ENCODE measurements at places on chromosomes 12 and 14. TPM values are rescaled to one million over a fixed set of nuclear protein-coding genes. Genes with fewer than 3 reads are reported as not detected.

DNA sequence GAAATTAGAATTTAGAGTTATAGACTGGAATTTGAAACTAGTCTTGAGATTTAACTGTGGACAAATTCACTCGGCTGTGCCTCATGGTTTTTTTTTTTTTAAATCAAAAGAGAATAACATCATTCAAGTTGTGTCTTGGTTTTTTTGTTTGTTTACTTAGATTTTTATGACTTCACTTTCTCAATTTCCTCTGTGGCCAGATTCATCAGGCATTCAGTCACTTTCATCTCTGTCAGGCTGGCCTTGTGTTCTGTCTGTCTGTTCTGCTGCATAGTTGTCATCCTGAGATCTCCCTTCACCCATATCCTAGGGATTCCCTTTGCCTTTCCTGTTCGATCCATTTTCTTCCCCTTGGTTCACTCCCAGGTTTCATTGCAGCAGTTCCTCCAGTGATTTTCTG is 10.0 kb downstream of the MARK3 start:
- peaks cover 15% of the 10 kb centered on the region for H3K4me1 ChIP-seq
- H3K27ac ChIP-seq, result no peak overlapping the region
- no peaks in the 10 kb centered on the region for H3K27me3 ChIP-seq
- DNase-seq, result no peak
- H3K4me3 ChIP-seq, result no peak overlapping the region
- no peaks in the 10 kb centered on the region for H3K36me3 ChIP-seq

DNA sequence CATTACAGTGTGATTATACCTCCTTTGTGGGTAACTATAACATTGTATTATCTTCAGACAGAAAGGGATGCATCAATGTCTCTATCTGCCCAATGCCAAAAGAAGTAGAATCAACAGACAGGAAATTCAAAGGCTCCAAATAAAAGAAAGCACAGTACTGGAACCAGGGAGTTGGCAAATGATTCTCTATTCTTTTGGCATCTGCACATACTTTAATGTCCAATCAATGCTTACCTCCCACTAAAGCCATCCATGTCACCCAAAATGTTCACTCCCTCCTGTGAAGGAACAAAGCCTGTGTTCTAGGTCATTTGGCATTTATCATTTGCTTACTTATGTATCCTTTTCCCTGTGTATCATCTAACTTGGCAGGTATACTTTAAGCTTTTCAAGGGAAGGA is 36.7 kb downstream of the KIF21A start:
- H3K4me1 ChIP-seq, result no peaks in the 10 kb centered on the region
- H3K27me3 ChIP-seq, result no peaks in the 10 kb centered on the region
- DNase-seq, result no peak
- no peaks in the 10 kb centered on the region for H3K36me3 ChIP-seq

BLTP3B gene
- total RNA-seq, result 15.5 TPM

LUM gene
- total RNA-seq, result 38.7 TPM

DNA sequence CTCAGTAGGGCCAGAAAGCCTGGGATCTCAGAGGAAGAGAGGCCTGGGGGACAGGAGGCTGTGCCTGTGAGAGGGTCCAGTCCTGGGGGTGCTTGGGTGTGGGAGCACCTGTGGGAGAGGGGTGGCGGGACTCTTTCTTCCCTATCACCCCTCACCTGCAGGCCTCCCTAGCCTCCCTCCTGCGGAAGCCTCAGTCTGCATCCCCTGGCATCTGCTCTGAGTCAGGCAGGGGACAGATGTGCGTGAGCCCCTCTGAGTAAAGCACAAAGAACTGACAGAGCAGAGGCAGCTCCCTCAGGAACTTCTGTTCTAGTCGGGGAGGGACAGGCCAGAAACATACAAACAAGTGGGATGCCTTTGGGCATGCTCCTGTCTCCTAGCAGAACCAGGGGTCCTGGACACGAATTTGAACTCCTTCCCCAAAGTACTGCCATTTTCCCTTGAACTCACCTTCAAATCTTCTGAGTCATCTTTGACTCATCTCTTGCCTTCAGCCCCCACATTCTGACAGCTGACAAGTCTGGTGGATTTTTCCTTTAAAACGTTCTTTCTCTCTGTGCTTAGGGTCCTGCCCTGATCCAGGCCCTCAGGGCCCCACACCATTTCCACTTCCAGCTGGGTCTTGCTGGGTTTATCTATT is 8.5 kb upstream of the HSP90AA1 start:
- DNase-seq, result no peak
- no peak overlapping the region for H3K4me3 ChIP-seq
- H3K36me3 ChIP-seq, result no peaks in the 10 kb centered on the region
- peaks cover 4% of the 10 kb centered on the region for H3K27me3 ChIP-seq

Measured in thymus (tissue), 14 donors.